ENCODE measurements at places on chromosomes 1 and 21.

DNA sequence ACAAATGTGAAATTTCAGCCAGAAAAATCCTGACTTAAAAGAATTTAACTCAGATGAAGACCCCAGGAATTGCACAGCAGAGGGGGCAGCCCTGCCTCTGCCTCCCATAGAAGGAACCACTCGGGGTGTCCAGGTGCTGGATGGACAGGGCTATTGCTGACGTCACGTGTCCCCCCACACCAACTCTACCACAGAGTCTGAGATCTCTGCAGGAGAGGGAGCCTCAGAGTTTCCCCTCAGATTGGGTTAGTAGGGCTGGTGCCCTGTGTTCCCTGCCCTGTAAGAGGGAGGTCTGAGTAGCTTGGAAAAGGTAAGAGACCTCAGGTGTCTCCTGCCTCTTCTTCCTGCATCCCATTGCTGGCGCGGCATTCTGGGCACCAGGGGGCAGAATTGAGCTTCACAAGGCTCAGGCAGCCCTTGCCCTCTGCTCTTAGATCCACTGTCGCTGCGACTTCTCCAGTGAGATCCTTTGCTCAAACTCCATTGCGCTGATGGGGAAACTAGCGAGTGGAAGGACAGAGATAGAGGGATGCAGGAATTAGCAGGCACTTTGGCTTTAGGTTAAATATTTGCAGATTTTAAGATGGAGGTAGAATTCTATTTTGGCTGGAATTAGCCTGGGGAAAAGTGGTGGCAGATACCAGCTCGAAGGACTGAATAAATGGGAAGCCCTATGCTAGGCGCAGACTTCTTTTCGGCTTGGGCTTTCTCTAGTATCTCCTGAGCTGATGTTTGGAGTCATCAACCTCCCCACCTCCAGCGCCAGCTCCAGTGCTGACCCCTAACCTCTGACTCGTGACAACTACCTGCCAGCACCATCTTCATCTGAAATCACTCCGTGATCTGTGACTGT, 42.8 kb upstream of the DMBX1 start:
- peak; percentile 89 for DNase-seq

- DNase-seq, result no peak
Measured at GRCh38 chr1:218357211-218357892, 12.2 kb downstream of the TGFB2 start.

DNA sequence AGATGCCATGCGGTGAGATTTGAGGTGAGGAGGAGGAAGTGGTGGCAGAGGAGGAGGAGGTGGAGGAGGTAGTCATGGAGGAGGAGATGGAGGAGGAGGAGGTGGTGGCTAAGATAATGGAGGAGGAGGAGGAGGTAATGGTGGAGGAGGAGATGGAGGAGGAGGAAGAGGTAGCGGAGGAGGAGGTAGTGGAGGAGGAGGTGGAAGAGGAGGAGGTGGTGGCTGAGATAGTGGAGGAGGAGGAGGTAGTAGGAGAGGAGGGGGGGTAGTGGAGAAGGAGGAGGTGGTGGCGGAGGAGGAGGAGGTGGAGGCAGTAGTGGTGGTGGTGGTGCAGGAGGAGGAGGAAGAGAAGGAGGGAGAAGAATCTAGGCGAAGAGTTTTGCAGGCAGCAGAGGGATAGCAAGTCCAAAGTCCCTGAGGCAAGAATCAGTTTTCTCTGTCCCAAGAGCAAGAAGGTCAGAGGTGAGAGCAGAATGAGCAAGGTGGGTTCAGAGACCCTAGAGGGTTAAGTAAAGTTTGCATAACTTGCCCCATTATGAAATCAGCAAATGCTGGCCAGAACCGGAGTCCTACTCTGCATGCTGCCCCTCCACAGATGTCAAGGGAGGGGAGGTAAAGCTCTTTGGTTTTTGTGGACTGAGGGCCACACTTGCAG, 38.9 kb upstream of the GNPAT start:
- no peak for DNase-seq

GRCh38 chr1:78210175-78210574, 164.4 kb downstream of the GIPC2 start:
- no peak for DNase-seq

DNA sequence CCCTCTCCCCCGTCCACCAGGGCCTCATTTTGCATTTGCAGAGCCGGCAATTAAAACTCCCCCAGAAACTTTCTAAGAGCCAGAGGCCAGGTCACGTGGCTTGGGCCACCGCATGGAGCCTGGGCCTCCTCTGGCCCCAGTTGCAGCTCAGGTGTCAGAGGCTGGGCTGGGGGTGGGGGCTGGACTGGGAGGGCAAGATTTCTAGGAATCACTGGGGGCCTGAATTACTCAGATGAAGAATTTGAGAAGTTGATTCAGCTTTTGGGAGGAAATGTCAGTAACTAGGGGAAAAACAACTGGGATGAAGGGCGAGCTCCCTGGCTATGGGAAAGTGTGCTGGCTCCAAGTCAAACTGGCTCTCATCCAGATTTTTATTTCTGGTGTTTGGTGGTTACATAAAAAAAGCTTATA, 151.0 kb downstream of the CDC7 start:
- DNase-seq, result no peak

DNA sequence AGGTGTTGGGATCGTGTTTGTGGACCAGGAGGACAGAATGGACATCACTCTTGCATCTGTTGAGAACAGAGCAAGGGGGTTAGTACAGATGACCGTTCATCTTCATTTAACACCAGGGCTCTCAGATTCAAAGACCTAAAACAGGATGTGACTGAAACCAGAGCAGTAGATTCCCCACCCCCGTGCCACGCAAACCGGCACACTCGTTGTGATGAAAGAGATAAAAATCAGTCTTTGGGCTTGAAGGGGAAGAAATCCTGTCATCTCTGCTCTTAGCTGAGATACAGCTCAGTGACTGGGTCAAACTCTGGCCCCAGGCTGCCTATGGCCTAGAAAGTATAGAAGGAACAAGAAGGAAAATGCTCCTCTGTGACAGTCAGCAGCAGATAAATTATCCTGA, 146.2 kb upstream of the KRTAP19-8 start:
- peak; percentile 86 for DNase-seq

GRCh38 chr1:58774027-58774426, 9.8 kb downstream of the JUN start:
- no peak for DNase-seq

DNA sequence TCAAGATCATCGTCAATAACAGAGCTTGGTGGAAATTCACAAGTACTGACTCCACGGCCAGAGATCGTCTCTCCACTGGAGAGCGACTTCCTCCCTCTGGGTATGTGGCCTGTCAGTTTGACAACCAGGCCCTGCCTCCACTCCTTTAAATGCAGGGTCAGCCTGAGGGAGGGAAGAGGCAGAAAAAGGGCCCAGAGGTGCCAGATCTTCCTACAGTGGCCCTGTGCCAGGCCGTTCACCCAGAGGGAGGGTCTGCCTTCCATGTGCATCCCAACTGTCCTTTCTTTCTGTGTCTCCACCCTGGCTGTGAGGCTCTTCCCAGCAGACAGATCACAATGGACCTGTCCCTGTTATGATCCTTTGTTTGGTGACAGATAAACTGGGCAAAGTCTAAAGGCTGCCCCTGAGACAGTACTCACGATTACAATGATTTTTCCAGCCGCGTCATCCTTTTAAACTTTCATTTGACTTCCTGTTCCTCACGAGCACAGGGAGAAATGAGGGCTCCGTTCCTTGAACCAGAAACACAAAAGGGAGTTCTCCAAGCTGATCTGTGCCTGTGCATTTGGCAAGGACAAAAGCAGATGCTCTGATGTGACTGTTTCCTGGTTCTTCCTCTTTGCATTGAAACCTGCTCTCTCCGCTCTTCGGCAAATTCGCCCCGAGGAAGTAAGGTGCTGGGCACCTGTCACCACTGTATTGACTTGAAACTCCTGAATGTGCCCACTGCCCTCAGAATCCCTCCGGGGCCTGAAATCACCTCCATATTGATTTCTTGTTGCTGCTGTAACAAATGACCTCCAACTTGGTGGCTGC, 126.7 kb downstream of the PGBD5 start:
- no peak for DNase-seq

DNA sequence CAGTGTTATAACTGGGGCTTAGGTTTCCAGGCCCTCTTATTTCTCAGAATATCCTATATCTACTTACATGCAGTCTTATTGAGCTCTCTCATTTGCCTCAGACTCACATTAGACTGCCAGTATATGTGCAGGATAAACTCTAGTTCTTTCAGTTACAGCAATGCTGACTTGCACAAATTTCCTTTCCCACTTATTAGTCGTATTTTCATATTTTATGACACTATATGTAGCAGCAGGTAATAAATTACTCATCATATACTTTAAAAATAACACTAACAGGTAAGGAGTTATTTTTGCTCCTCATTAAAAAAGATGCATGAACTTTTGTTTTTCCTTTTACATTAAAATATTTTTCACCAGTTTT, 65.7 kb downstream of the GADD45A start:
- no peak for DNase-seq

GRCh38 chr1:67560580-67561255, 124.3 kb upstream of the GADD45A start:
- DNase-seq, result no peak

Measured in activated T-cell treated with anti-CD3 and anti-CD28 coated beads, Interleukin-2, amount 50 U/mL, for 48 hours (primary cell).